Activated CD4-positive, CD25-positive, alpha-beta regulatory T cell (primary cell): ENCODE measurements at places on chromosomes 6 and 20.

- DNase-seq = no peak
Observed at GRCh38 chr20:43389839-43390626, 67.7 kb upstream of the SRSF6 start.

GRCh38 chr6:49530141-49530776 is 20.2 kb upstream of the C6orf141 start:
- DNase-seq = no peak

DNA sequence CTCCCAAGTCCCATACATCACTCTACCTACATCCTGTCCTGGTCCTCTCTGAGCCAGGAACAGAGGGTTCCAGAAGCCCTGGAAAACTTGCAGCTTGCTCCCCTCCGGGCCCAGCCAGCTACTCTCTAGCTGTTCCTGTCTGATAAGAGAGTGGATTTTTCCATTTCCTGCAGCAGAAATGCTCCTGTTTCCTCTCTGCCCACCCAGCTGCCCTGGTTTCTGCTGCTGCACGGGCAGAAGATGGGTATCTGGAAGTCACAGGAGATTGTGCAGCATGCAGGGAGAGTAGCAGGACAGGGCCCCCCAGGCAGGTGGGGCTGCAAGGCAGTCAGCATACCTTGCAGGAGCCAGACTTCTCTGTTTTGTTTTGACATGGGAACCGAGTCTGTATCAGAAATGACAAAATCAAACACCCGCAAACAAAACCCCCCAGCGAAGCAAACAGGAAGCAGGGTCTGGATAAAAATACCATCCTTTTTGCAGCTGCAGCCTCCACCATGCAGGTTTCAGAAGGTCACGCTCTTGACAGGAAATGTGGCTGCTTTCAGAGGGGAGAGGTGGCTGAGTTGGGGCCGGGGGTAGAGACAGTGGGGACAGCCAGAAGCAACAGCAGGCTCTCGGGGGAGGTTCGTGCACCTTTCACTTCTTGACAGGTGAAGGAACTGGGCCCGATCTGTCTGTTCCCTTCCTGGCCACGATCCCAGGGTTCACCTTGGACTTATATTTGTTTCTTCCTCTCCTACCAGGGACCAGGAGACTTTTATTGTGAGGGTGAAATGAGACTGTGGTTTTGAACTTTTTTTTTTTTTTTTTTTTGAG is 50.8 kb upstream of the FAM83D start:
- DNase-seq = peak; percentile 43

- DNase-seq = no peak
Observed at GRCh38 chr6:29626948-29627754, 5.8 kb downstream of the GABBR1 start.

DNA sequence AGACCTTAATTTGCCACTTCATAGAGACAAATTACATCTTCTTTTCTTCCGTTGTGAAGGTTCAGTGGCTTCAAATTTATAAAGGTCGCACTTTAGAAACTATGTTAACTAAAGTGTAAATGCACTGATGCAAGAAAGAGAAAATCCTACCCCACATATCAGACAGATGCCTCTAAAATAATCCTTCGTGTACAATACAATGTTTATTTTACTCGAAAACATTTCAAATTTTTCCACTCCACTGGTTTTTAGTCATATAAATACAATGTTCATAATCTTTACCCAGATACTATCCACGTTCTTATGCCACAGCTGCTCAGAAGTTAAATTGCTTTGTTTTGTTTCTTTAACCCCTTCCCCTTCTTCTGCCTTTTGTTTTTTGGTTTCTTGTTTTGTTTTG is 140.3 kb upstream of the LAMP5 start:
- no peak for DNase-seq

DNA sequence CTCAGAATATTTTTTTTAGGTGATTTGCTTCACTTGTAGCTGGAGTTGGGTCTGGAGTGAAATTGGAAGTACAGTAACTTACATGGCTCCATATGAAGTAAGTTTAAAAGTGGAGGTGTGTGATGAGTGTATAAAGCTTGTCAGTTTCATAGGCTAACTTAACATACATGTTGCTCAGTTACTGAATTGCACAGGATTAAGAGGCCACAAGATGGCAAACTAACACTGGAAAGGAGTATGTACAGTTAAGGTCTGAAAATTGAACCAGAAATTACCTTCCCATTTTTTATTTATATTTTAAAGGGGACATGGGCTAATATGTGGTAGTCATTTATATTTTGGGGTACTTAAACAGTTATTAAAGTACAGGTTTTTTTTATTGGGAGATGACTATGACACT is 45.3 kb upstream of the SMIM8 start:
- DNase-seq = no peak

DNA sequence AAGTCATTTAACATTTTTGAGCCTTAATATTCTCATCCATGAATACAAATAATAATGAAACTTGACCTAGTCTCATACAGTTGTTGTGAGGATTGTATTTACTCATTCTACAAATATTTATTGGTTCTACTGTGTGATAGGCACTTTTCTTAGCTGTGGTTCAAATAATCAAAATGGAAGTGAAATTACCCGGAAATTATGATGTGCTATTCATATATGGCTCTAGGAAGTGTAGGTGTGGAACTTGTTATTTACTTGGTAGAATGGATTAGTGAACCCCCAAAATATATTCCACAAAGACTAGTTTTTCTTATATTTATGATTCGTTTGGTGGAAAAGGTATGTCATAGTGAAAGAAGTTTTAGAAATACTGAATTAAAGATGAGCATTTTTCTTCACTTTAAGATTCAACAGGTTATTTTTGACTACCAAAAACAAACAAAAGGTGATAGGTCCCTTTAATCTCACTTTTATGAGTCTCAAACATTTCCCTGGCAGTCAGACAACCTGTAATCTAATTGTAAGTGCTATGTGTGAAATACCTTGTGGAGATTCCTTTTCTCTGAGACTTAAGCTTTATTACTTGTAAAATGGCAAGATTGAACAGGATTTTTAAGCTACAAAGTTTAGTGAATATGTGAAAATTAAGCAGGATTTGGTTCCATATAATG is 77.8 kb downstream of the STXBP5 start:
- DNase-seq = no peak

- DNase-seq = no peak
Observed at GRCh38 chr6:73537677-73538076, 16.8 kb upstream of the EEF1A1 start.

- DNase-seq = no peak
Observed at GRCh38 chr20:14033310-14033709, 38.0 kb downstream of the MACROD2 start.

GRCh38 chr6:15296249-15296648 is 50.4 kb downstream of the JARID2 start:
- no peak for DNase-seq

DNA sequence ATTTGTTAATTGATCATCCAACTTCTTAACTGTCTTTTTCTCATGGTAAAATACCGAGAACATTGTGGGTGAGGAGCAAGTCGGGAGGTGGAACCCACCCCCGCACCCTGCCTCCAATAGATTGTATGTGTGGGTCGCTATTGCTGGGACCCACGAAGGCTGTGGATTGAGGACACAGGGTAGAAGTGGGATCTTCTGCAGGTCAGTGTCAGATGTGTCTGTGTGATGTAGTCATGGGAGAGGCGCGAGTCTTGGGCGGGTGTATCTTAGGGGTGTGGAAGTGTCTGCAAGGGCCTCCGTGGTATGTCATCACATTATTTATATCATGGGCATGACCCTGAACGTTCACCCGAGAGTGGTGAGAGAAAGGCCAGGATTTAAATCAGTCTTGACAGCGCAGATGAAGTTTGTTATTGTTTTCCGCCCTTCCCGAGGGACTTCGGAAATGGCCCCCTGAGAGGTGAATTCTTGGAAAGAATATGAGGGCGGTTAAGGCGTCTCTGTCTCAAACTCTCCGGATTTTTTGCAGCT is 472 bp upstream of the PAQR8 start:
- DNase-seq = no peak

- DNase-seq = no peak
Observed at GRCh38 chr6:17429383-17430061, 36.1 kb downstream of the CAP2 start.

GRCh38 chr6:6057442-6058053 is 50.8 kb upstream of the NRN1 start:
- no peak for DNase-seq

- DNase-seq = no peak
Observed at GRCh38 chr20:25070821-25071473, 11.0 kb downstream of the VSX1 start.

DNA sequence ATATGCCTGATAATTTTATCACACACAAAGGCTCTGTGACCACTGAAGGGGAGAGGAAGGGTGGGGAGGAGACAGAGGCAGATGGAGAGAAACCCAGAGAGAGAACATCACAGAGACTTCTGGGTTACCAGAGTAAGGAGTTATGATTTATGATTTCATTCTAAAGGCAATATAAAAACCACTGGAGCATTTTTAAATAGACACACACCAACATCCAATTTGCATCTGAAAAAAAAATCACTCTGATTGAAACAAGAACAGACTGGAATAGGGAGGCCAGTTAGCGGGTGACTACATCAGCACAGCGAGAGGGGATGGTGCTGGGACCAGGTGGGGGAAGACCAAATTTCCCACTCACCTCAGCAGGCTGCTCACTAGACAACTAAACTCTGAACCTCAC is 104.8 kb downstream of the AGPAT4 start:
- no peak for DNase-seq

- no peak for DNase-seq
Observed at GRCh38 chr20:51749674-51750036, 18.5 kb downstream of the ATP9A start.

DNA sequence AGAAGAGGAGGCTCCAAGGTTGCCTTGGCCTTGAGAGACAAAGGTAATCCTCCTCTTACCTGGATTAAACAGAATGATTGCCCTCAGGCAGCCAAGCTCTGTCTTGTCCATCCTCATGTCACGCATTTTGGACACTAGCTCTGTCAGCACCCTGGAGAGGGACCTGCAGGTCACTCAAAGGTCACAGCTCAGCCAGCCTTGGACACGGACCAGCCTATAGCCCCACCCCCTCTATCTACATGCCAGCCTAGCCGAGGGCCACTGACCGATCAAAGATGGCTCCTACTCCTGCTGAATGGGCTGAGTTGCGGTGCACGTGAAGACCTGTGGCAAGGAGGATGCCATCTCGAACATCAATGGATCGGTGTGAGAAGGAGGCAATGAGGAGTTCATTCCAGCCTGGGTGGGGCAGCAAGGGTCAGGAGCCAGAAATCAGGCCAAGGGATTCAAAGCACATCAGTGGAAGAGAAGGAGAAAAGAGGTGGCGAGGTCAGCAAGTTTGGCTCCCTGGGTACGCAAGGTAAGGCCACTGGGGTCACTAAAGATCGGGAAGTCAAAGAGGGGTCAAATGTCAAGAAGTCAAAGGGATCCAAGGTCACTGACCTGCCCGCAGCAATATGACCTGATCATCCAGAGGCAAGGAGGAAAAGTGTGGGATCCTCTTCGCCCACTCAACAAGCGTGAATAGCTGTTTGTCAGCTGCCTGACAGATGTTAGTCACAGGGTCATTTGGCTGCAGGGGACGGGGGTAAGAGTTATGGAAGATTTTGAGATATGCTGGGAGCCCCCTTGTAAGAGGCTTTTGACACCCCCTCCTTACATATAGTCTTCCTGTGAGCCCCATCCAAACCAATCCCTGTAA is 3.3 kb upstream of the COL11A2 start:
- no peak for DNase-seq

GRCh38 chr20:6081236-6081635 is 27.4 kb upstream of the LRRN4 start:
- DNase-seq = no peak

DNA sequence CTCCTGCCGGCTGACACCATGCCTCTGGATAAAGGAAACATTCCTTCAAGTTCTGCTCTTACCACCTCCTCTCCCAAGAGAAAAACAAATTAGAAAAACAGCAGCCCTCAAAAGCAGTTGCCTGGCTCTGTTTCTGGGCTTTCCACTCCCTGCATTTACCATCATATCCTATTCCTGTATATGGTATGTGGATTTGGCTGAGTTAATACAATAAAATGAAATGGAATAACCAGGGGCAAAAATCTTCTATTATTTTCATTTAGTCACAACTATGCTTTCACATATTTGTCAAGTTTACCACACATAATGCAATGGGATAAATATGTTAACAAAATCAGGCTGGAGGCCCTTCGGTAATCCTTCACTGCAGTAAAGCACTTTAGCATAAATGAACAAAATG is 34.3 kb downstream of the COL12A1 start:
- DNase-seq = no peak

GRCh38 chr6:1609648-1610496 is at the start of gene FOXC1:
TSS of gene FOXC1 (plus strand) at chr6:1609915. CDS start at chr6:1610446, 531 bp downstream.
- no peak for DNase-seq

DNA sequence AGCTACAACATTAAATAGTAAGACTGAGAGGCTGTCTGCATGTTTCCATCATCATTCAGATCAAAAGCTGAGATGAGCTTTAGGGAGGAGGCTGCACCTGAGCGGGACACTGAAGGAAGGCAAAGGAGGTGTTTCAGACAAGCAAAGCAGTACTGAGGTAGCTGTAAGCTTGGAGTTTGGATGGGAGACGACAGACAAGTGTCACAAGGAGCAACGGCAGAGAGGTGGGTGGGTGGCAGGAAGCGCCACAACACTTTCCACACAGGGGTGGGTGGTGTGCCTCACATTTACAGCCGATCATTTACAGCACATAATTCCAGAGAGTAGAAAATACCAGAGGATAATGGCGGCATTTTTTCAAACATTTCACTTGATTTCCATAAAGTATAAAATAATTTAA is 205.5 kb upstream of the SHLD1 start:
- no peak for DNase-seq

DNA sequence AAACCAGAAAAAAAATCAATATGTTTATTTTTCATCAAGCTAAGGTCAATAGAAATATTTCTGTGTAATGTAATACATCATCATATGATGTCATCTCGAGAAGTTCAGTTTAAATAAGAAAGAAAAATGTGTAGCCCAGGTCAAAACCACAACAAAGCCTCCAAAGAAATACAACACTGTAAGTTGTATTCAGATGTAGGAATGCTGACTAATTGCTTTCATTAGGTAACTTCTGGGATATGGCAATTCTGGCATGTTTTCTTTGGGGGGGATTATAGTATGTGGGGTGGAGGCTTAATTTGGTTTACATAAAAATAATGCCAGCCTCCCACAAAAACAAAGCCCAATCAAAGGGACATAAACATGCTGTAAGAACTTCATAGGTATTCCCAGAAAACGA is 881.8 kb upstream of the CITED2 start:
- no peak for DNase-seq
